ENCODE measurements at places on chromosomes 16 and 17.

DNA sequence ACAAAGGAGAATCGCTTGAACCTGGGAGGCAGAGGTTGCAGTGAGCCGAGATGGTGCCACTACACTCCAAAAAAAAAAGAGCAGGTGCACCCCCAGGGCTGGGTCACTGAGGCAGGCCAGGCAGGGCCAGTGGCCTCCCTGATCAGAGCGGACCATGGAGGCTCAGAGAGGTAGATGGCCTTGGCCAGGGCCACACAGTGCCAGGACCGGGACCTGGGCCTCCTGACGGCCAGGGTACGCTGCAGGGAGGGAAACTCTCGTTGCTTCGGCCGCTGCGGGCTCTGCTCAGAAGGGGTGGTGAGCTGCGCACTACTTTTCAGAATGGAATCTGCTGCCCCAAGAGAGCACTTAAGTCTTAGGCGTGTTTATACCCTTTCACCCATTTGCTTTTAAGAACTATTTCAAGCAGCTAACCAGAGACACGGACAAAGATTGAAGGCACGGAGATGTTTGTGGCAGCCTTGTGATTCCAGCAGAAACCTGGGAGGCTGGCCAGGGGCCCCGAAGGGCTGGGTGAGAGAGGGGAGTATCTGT lies 17.1 kb downstream of the MYO1C start:
- no peak for DNase-seq

GRCh38 chr16:24520983-24521382 lies 18.4 kb upstream of the RBBP6 start:
- peak; percentile 85 for DNase-seq

GRCh38 chr16:54110016-54110981 lies 176.3 kb downstream of the IRX3 start:
- DNase-seq, result no peak

DNA sequence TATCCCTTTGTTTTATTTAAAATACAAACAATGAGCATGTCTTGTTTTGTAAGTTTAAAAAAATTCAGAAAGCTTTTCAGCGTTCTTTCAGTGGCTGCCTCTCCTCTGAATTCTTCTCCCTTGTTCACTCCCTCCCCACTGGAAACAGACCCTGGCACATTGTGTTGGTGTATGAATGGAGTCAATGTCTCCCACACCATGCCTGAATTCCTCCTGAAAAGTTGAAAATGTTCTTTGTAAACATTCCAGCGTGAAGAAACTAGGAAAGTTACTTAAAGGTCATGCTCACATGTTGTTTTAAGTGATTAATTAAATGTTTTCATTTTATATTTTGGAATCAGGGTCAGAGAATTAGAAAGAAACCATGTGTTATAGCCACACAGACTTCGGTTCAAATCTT lies 136.9 kb upstream of the DYNLRB2 start:
- DNase-seq, result no peak

GRCh38 chr17:179781-180380 lies 1.6 kb downstream of the DOC2B start:
- no peak for DNase-seq

DNA sequence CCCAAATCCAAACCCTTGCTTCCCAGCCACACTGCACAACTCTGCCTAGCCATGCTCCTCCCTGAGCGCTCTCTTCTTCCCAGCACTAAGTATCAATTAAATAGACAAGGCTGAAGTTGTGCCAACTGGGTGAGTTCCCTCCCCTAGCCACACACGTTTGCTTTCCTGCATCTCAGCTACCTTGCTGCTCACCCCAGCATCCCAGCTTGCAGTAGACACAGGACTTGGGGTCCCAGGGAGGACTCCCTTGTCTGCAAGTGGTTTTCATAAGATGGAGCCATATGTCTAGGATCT lies 4.9 kb downstream of the CCDC182 start:
- DNase-seq, result no peak

- DNase-seq, result no peak
Measured at GRCh38 chr16:29743827-29744531, 1.8 kb downstream of the C16orf54 start.
